CD4-positive, alpha-beta T cell treated with Interleukin-21 for 1 hour (primary cell): ENCODE measurements at places on chromosomes 2 and 18.

DNA sequence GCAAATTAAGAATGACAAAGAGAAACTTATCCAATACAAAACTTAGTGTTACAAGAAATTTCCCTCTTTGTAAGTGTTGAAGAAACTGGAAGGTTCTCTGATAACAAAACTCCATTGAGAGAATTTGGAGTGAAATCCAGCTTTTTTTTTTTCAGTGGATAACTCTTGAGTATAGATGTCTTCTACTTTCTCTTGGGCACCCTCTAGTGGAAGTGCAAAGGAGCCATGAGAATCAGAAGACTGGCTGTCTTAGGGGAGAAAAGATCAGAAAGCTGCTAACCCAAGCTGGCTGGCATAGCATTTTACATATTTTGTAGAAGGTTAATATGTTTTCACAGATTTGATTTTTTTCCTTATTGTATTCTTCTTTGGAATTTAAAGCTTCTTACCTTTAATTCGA is 138.8 kb upstream of the SATB2 start:
- DNase-seq = no peak

DNA sequence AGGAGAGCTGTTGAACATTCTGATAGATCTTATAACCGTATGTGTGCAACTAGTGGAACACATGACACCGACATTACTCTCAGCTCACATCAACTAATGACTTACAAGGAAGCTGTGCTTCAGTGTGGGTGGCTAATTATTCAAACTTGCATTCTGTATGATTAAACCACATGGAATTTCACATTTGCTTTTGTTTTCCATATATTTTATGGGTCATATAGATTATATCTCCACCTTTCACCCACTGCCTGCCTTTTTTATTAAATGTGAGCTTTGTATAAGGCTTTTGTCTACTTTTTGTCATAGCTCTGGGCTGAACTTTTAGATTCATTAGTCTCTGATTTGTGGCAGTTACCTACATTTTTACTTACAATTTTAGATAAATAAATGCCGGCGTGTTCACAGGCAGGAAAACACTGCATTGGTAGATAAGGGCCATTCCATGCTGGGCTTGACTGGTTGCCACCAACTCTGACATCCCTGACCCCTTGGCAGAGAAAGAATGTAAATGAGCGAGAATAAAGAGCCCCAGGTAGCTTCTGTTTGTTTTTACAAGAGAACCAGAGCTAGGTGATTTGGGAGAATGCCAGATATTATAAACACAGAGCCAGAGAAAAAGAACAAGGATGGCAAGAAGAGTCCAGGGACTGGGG is 35.7 kb downstream of the LYPD6 start:
- no peak for DNase-seq

GRCh38 chr2:222203041-222203440 is 95.8 kb downstream of the PAX3 start:
- DNase-seq = no peak

DNA sequence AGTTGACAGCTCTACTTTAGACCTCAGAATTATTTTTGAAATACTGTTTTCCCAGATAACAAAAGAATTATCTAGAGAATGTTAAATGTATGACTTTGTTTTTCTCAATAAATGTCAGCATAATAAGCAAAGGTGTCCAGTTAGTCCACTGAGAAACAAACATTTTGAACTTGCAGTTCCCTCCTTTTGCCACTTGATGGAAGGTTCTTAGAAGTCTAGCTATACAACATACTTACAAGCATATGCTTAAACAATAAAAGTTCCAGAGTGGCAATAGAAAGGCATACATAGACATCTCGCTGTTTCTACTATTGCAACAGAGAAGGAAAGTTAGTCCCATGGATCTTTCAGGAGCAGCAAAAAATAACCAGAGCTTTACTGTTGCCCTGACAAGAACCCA is 11.8 kb downstream of the NDUFA10 start:
- no peak for DNase-seq

DNA sequence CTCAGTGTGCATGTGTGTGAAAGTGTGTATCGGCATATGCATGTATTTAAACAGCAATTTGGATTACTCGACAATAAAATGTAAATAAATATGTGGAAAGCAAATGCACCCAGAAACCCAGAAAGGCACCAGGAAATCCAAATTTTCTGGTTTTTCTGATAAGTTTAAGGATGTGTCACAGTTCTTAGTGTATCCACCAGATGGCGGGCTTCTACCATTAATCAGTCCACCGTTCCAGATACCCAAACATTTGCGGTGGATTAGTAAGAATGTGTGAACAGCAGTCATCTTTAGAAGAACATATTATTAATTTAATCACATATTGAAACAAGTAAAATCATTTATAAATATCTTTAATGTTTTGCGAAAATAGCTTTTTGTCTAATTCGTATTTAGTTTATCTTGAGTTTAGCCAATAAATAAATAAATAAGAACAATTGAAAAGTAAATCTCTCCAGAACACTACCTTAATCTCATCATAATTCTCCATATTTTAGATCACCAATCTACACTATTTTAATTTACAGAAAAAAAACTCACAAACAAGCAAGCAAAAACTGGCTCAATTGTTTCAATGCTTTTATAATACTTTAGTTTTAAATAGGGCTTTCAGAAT is 298.9 kb downstream of the DSEL start:
- DNase-seq = peak; percentile 66

DNA sequence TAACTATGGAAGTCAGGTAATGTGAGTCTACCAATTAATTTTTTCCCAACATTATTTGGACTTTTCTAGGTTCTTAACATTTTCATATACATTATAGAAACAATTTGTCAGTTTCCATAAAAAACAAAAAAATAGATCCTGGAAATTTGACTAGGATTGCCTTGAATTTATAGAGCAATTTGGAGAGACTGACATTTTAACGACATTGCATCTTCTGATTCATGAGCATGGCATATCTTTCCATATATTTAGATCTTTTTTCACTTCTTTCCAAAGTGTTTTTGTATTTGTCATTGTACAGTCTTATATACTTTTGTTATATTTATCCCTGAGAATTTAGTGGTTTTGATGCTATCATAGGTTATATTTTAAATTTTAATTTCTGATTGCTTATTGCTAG is 42.0 kb downstream of the ANKRD12 start:
- no peak for DNase-seq

DNA sequence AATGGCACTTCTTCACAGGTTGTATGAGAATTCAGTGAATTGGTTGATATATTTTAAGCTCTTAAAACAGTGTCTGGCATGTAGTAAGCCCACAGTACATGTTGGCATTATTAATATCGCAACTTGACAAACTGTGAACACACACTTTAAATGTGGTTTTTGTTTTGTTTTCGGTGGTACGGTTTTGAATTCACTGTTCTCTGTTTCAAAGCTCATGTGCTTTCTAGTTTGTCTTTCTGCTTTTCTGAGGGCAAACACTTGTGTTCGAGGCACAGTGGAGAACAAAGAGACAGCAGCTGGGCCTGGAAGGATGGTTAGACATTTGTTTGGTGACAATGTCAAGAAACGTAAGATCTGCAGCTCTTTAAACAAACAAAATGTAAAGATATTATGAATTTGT is 276.5 kb upstream of the MC4R start:
- no peak for DNase-seq

- DNase-seq = no peak
Observed at GRCh38 chr2:41698678-41699422, 349.0 kb upstream of the PKDCC start.

GRCh38 chr18:54950221-54950620 is 9.0 kb downstream of the CCDC68 start:
- peak; percentile 38 for DNase-seq

GRCh38 chr2:182946958-182947369 is 80.5 kb upstream of the FRZB start:
- no peak for DNase-seq

- no peak for DNase-seq
Observed at GRCh38 chr2:191995285-191995684, 148.4 kb upstream of the CAVIN2 start.

DNA sequence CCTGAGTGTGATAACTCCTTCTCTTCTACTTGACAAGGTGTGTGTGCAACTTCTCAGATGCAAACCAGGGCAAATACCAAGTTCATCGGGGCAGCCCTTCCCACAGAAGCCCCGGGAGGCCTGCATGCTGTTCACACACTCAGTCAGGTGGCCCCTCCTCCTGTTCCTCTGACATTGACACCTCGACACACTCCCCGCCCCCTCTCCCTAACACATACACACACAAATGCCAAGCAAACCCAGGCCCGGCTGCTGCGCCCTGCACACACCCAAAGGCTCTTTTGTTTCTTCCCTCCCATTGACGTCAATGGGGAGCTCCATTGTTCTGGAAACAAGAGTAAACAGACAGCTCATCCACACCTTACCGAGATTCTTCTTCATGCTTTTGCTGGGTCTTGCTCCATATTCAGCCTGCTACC is 1.7 kb upstream of the PER2 start:
- DNase-seq = peak; percentile 60

- DNase-seq = no peak
Observed at GRCh38 chr2:68293024-68293423, 26.7 kb downstream of the CNRIP1 start.

- no peak for DNase-seq
Observed at GRCh38 chr2:189183170-189183569, 3.6 kb upstream of the COL5A2 start.

GRCh38 chr2:144015655-144016245 is 504.2 kb downstream of the ZEB2 start:
- no peak for DNase-seq

DNA sequence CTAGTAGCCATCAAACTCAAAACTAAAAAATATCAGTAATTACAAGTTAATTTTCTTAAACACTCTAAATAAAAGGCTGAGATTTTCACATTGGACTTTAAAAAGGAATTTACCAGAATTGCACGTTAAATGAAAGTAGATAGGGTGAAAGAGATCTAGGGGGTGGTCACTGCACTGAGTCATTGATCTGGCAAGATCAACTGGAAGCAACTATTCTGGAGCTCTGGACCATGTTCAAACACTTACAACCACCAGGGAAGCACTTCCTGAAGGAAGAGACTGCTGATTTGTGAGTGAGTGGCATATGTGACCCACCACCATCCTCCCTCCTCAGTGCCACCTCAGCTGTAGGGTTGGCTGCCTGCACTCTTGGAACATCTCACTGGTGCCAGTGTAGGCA is 111.8 kb downstream of the UGGT1 start:
- DNase-seq = no peak

- no peak for DNase-seq
Observed at GRCh38 chr2:231364961-231365810, 30.3 kb upstream of the B3GNT7 start.

DNA sequence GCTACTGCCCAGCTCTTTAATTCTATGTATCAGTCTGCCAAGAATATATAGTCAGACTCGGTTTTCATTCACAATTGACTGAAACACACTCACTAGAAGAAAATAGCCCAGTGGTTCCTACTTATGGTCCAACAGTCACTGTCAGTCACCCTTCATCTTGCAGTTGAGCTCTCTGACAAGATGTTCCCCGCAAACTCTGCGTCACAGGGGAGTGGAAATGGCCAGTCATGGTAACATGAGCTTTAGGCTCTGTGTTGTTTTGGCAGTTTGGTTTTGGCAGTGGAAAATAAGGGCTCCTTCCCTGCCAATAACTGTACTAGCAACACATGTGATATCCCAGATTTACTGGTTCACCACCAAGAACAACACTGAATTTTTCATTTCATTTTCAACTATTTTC is 122.5 kb downstream of the PRPF40A start:
- no peak for DNase-seq

- DNase-seq = no peak
Observed at GRCh38 chr2:108932736-108933332, 56.2 kb downstream of the EDAR start.

DNA sequence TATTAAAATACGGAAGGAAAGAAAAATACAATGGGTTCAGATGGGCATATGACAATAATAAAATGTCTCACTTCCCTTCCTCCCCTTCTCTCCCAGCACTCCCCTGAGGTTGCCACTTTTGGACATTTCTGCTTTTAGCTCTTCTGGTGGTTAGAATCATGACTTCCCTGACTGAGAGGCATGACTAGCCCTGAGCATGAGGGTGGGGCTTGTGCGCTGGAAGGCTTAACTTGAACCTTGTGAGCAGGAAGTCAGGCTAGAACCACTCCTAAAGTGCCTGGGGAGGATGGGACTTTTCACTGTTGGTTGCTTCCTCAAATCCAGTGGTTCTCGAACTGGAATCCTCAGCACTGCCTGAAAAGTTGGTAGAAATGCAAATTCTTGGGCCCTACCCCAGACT is 19.7 kb upstream of the ARHGAP25 start:
- peak; percentile 55 for DNase-seq

- no peak for DNase-seq
Observed at GRCh38 chr2:120014226-120014980, 1.5 kb downstream of the EPB41L5 start.

DNA sequence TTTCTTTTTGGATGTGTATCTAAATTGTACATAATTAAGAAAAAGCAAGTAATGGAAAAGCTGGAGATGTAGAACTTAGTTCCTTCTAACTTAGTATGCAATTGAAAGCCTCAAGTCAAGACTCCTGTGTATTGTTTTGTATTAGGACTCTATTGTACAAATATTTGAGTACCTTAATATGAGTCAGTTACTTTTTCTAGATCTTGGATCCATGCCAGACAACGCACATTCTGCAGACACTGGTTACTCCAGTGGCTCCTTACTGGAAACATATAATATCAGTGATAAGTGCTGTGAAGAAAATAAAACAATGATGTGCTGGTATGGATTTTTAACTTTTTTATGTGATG is 1.5 kb downstream of the SLC39A10 start:
- DNase-seq = peak; percentile 63

DNA sequence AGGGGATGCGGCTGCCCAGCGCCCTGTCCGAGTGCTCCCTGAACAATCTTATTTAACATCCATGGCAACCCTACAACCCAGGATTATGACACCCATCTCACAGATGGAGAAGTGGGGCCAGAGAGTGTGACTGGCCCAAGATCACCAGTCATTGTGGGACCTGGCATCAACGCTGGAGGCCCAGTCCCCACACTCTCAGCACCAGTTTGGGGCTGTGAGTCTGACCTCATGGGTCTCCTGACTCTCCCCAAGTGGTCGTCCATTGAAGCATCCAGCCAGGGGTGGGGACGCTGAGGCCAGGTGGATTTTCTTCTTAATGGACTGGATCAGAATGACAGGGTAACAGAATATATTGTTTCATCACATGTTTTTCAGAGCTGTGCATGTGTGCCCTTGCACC is 24.5 kb downstream of the MAL start:
- no peak for DNase-seq

DNA sequence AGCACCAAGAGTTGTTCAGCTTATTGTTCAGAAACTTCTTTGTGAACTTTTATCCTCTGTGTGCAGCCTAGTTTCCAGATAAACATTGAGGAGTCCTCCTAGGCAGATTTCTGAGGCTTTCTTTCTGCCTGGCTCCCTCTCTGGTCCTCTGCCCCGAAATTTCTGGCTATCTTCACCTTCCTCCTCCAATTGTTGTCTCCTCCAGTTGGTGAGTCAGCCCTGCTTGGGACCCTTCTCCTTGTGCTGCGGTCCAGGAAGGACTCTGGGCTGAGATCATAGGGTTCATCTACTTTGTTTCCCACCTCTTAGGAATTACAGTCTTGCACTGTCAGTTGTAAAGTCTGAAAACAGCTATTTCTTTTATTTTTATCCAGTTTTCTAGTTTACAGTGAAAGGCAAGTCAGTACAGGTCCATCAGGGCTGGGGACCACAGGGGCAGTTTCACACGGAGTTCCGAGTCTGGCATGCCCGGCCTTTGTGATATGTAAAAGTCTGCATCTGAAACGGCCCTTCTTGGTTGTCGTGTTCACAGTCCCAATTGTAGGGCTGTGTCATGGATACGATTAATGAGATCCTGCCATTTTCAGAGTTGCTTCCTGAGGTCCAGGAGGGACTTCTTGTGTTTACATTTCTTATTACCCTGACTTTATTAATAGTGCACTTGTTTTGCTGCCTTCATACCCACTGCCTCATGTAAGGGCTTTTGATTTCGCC is 100.8 kb downstream of the SMC6 start:
- no peak for DNase-seq

- DNase-seq = no peak
Observed at GRCh38 chr2:74893332-74893731, 59.4 kb downstream of the HK2 start.
